ENCODE measurements at places on chromosomes 13 and 19. TPM values are rescaled to one million over a fixed set of nuclear protein-coding genes. Genes with fewer than 3 reads are reported as not detected.

The KATNAL1 gene
- 16.4 TPM for total RNA-seq

The LRG1 gene
- total RNA-seq: 16.2 TPM

The GNG7 gene
- total RNA-seq: 12.4 TPM

The AZU1 gene
- not detected for total RNA-seq

The DNAAF3 gene
- 7.3 TPM for total RNA-seq

DNA sequence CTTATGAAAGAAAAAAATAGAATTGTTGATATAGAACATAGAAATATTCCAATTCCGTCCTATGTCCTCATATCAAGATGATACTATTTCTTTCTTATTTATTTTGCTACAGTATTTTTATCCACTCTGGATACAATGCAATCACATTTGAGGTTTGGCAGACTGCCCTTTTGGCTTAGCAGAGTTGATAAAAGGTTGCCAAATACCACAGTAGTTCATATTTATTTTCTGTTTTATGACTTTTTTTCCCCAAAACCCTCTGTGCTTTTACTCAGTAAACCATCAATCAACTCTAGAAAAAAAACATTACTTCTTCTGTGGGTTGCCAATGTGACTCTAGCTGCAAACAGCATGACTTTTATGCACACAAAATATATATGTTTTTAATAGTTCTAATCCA is 424.5 kb downstream of the PCDH9 start:
- DNase-seq: no peak

DNA sequence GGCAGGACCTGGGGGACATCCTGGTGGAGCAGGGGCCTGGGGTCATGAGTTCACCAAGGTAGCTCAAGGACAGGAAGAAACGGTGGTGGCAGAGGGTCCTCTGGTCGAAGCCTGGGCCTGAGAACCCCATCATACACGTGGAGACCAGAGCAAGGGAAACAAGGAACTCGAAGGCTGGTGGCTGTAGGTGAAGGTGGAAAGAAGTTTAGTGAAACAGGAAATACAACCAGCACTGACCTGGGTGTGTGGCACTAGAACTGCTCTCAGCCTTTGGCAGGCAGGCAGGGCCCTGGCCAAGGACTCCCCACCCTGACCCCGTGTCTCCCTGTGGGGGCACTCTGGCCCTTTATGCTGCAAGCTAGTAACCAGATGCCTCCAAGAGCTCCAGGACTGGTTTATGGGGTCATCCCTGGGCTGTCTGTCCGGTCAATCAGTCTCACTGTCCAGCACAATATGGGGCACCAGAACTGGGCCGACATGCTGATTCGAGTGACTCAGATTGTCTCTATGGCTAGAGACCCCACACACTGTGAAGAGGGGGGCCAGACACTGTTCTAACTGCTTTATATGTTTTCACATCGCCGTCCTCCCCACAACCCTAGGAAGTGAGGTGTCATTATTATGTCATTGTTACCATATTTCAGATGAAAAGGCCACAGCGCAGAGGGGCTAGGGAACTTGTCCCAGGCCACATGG is 3.8 kb downstream of the COX6B2 start:
- no peak for DNase-seq

- DNase-seq: no peak
Measured at GRCh38 chr13:45446181-45446580, 18.6 kb upstream of the COG3 start.

DNA sequence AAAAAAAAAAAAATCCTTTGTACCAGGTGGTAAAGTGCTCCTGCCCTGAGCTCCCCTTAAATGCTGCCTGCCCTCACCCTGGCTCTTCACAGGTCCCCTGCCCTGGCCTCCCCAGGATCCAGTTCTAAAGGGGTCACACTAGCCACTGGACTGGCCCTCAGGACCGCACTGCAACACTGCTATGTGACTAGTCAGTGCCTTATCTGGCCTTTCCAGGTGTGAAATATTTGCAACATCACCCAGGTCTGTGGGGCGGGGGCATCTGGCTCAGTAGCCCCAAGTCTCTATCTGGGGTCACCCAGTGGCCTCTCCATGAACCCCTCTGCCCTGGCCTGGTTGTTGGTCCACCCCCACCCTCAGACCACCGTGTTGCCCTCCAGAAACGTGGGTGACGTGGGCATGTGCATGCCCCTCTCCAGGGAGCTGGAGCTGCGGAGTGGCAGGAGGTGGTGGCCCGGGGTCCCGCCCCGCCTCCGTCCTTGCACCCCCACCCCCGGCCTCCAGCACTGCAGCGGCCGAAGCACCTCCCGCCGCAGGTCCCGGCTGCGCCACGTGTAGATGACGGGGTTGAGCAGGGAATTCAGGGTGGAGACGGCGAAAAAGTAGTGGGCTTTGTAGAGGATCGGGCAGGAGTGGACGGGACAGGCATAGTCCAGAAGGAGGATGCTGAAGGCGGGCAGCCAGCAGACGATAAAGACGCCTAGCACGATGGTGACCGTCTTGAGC is 7.5 kb downstream of the S1PR2 start:
- DNase-seq: no peak

DNA sequence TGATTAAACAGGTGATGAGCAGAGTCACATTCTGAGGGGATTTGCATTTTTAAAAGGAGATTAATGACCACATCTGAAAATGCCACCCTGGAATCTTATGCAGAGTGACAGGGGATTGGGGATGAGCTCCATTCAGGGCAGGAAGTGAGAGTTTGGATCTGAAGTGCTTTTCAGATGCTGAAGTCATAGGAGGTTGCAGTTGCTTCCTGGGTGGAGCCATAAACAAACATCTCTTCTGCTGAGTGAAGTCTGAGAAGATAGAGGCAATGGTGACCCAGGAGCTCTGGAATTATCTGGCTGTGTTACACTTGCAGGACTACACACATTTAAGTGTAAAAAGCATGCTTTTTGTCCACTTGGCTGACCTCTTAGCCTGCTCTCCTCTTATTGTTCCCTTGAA is 51.4 kb upstream of the PSG8 start:
- no peak for DNase-seq

GRCh38 chr19:13843104-13843921 is 33.6 kb upstream of the NANOS3 start:
- DNase-seq: no peak

DNA sequence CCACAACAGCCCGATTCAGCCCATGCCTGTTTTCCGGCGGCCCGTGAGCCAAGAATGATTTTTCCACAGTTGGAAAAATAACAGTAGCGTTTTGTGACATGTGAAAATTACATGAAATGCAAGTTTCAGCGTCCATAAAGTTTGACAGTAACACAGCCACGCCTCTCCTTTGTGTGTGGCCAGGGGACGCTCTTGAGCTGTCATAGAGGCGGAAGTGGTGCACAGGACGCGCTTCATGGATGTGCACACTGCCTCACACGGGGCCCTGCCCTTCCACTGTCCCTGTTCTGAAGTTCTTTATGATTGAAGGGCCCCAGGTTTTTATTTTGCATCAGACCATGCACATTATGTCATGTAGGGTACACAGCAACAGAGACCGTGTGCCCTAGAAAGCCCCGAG is 12.4 kb upstream of the ELAVL1 start:
- DNase-seq: no peak

DNA sequence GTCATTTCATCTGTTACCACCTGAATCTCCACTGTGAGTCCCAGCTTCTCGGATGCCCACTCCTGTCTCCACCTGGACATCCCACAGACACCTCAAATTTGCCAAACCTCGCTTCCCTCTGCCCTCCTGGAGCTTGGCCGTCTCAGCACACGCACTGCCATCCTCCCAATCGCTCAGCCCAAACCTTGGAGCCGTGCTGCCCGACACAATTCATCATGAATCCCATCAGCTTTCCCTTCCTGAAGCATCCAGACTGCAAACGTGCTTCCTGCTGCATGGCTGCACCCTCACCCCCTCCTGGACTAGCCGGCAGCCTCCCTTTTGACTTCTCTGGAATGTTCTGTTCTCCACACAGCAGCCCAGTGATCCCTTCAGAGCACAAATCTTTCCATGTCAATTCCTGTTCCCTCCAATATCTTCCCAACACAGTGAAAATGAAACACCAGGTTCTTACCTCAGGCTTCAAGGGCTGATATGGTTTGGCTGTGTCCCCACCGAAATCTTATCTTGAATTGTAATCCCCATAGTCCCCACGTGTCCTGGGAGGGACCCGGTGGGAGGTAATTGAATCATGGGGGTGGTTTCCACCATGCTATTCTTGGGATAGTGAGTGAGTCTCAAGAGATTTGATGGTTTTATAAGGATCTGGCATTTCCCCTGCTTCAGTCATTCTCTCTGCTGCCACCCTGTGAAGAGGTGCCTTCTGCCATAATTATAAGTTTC is 1.1 kb upstream of the PROZ start:
- no peak for DNase-seq

GRCh38 chr19:30393046-30393445 is 20.9 kb downstream of the ZNF536 start:
- no peak for DNase-seq

DNA sequence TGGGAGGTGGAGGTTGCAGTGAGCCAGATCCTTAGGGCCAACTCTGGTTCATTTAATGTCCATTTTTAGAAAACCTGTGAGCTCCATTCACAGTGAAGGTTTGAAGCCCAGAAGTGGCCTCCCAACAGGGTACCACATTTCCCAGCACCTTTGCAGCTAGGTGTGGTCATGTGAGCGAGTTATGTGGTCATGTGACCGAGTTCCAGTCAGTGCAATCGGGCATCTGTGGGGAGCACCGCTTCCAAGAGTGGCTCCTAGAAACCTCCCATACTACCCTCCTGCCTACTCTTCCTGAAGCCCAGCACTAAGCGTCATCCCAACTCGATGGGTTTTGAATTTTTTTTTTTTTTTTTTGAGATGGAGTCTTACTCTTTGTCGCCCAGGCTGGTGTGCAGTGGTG is 663 bp upstream of the PLA2G4C start:
- DNase-seq: no peak

DNA sequence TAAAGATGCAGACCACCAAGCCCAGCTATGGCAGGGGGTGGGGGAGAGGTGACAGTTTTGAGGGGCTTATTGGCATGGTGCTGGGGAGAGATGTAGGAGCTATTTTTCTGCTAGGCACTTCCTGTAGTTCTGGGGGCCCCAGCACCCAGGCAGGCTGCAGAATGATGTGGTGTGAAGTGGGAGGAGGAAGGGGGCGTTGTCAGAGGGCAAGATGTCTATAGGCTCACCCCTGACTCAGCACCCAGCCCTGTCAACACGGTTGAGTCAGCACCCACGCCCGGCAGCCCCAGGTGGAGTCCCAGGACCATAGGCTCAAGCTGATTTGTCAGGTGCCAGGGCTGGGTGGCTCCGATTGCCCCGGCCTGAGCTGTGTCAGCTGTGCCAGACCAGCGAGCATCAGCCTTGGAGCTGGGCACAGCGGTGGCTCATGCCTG is 5.8 kb downstream of the KLF2 start:
- DNase-seq: peak; percentile 79

DNA sequence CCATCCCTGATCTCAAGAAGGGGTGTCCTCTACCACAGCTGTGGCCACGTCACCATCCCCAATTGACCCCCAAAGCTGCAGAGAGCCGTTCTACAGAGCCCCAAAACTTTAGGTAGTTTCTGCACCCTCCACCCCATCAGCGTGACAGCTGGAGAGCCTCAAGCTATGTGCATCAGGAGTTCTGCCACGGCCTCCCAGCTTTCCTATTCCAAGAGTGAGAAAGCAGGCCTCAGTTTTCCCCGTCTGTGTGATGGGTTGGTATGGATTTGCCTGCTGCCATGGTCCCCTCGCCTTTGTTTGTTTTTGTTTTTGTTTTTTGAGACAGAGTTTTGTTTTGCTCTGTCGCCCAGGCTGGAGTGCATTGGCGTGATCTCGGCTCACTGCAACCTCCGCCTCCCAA is 1.5 kb downstream of the BCL3 start:
- no peak for DNase-seq

- no peak for DNase-seq
Measured at GRCh38 chr19:9407827-9408226, 27.5 kb downstream of the ZNF266 start.

- no peak for DNase-seq
Measured at GRCh38 chr13:94997126-94997525, 284.8 kb upstream of the SOX21 start.

DNA sequence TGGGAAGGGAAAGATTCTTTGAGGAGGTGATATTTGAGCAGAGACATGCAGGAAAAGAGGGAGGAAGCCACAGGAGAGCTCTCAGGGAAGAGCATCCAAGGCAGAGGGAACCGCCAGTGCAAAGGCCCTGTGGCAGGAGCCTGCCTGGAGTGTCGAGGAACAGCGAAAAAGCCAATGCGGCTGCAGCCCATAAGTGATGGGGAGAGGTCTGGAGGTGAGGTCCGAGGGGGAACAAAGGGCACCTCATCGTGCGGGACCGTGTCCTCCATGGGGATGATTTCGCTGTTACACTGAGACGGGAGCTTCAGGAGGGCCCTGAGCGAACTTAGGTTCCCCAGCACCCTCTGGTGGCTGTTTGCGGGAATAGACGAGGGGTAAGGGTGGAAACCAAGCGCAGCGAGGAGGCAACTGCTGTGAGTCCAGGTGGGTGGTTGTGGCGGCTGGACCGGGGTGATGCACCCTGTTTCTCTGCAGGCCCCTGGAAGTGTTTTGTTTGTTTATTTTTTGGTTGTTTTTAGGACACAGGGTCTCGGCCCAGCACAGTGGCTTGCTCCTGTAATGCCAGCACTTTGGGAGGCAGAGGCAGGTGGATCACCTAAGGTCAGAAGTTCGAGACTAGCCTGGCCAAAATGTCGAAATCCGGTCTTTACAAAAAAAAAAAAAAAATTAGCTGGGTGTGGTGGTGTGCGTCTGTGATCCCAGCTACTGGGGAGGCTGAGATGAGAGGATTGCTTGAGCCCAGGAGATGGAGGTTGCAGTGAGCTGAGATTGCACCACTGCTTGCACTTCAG is 5.9 kb upstream of the EHD2 start:
- DNase-seq: peak; percentile 74

DNA sequence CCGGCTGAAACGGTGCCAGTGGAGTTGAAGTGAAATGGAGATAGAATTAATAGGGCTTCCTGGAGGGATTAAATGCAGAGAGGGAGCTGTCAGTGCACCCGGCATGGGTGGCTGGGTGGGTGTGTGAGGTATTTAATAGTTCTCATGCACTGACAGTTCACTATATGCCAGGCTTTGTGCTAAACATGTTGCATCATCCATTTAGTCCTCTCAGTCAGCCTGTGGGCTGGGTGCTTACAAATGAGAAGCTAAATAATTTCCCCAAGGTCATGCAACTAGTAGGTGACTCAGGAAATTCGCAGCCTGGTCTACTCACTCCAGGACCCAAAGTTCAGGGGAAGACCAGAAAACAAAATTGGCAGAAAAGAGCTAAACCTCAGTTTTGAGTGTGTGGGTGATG is 63.5 kb upstream of the SPATA13 start:
- no peak for DNase-seq

Data from mucosa of gallbladder (tissue), 1 donor.